ENCODE measurements at places on chromosomes 1 and 21.
A peak's percentile ranks its signal among the peaks of the same experiment; 100 is the strongest.

- DNase-seq, result no peak
These were observed 62.2 kb downstream of the ZFYVE9 start for GRCh38 chr1:52203935-52204625.

GRCh38 chr1:220905650-220906560 is 26.7 kb downstream of the HLX start:
- DNase-seq, result no peak

GRCh38 chr1:82813386-82813785 is 1012.7 kb downstream of the ADGRL2 start:
- DNase-seq, result no peak

DNA sequence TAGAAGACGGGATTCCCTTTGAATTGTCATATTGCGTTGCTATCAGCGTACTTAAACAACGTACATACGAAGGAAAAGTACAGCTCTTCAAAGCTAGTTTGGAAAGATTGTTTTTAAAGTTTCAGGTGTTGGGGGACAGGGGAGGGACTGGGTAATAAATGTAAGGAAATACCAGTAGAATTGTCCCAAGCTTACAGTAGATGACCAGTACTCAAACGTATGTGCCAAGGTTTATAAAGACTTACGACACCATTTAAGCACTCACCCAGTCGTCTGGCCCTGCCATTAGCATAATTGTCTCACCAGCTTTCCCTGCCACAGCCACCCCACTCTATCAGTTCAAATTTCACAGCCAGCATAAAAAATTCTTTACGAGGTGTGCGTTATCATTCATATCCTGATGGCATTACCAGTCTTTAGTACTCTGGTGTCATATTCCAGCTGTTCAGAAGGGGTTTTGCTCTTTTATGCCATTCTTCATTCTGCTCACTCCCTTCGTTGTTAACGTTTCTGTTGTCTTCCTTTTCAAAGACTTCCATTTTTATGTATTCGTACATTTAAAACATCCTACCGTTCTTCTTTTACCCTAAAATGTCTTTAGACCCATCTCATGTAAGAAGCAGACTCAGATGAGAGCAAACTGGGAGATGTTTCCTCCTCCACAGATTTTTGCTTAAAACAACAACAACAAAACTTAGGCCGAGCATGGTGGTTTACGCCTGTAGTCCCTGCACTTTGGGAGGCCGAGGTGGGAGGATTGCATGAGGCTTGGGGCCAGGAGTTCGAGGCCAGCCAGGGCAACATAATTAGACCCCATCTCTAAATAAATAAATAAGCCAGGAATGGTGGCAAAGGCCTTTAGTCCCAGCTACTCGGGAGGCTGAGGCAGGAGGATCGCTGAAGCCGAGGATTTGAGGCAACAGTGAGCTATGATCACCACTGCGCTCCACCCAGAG is 1.0 kb upstream of the HP1BP3 start:
- DNase-seq, result no peak

DNA sequence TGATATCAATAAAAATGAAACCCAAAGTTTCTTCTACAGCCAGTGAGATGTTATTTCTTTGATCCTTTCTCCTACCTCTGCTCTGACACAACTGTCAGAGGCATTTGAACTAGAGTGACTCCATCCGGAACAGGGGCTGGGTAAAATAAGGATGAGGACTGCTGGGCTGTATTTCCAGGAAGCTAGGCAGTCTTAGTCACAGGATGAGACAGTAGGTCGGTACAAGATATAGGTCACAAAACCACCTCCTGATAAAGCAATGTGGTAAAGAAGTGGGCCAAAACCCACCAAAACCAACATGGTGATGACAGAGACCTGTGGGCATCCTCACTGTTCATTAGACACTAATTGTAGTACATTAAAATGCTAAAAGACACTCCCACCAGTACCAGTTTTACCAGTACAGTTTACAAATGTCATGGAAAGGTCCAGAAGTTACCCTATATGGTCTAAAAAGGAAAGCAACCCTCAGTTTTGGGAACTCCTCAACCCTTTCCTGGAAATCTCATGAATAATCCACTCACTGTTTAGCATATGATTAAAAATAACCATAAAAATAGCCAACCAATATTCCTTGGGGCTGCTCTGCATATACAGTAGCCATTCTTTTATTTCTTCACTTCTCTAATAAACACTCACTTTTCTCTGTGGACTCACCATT is 96.7 kb downstream of the GABPA start:
- DNase-seq, result no peak

DNA sequence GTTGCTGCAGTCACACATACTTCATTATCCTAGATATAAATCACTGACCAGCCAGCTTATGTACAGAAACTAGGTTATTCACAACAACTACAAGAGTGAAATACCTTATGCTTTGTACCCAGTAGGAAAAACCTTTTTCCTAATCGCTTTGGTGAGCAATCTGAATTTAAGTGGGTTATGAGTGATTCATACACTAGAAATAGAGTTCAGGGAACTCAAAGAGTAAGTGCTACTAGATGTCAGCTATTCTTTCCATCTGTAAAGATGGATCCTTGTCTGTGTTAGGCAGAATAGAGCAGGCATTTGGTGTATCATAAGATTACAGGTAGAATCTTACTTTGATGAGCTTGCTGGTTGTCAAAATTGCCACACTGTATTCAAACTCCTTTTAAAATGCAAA is 101.9 kb downstream of the ZNF644 start:
- no peak for DNase-seq

- peak; percentile 79 for DNase-seq
These were observed 717 bp upstream of the BATF3 start for GRCh38 chr1:212700223-212700891.

DNA sequence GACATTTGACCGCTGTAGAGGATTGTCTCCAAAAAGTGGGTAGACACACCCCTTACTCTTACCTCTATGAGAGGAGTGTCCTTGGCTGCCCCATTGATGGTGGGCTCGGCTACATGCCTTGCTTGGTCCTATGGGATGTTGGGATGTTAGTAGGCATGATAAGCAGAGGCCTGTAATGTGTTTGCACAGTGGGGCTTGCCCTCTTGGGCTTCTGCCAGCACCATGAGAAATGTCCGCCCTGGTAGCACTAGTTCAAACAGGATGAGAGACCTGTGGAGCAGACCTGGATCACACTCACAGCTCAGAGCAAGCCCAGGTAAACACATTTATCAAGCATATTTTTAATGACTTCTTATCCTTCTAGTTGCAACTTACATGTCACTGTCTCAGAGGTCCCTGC is 54.2 kb downstream of the SH3GLB1 start:
- DNase-seq, result no peak

- no peak for DNase-seq
These were observed 127.7 kb upstream of the AJAP1 start for GRCh38 chr1:4526747-4527146.

DNA sequence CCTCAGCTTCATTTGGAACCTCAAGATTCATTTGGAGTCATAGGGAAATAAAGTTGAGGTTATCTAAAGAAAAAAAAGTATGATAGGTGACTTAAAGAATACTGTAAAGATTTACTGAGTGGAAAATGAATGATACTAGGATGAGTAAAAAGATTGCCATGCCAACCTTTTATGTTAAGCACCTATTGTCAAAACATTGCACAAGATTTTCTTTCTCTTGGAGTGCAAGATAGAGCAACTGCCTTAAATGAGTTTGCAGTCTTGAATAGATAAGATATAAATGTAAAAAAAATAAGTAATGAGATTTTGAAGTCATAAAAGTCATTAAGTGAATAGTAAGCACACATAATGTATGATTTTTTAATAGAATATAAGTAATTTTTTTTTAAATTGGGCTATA is 5.1 kb upstream of the ANGPTL1 start:
- DNase-seq, result no peak

- no peak for DNase-seq
These were observed 122.7 kb downstream of the FASLG start for GRCh38 chr1:172781513-172782140.

DNA sequence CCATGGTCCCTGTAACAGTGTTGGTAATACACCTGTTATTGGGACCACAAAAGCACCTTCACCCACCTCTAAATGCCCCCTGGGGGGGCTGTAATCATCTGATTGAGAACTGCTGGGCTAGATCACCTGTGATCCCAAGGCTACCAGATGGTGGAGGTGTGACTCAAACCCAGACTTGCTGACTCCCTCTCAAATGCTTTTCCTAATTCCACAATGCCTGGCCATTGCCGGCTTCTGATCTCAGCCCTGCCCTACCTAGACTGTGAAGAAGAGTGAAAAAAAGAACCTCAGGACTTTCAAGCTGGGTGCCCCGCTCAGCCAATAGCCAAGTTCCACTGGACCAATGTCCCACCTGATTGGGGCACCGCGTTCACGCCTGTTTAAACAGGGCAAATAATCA is 9.6 kb downstream of the TMEM9 start:
- DNase-seq, result peak; percentile 0

GRCh38 chr1:3899754-3900149 is 320 bp downstream of the C1orf174 start:
- no peak for DNase-seq

DNA sequence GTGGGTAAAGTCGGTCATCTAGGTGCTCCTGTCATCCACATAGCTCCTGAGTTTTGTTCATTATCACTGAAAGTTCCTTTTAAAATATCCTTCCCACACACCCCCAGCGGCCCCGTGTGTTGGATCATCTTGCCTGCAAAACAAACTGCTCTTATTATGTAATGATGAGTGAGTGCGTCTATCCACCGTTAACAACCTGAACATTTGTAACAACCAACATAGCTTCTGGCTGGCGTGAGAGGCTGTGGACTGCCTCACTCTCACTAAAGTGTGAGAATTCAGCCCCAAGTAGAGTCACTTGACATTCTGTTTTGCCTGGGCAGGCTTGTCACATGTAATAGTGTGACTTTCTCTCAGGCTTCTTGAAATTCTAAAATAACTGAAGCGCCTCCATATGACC is 14.5 kb upstream of the KCNA2 start:
- no peak for DNase-seq

DNA sequence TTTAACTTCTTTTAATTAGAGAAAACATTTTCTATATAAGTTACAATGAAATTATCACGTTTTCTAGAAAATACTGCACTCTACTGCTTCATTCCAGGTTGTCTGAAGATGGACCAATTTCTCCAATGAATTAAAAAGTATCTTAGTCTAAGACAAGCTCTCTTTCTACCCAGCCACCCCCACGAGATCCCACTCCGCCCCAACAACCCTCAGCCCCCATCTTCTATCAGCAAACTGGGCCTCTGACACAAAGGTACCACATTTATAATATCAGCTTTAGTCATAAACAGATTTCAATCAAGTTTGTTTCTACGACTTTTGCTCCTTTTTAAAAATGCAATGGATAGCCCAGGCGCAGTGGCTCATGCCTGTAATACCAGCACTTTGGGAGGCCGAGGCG is 117.8 kb downstream of the RERE start:
- DNase-seq, result no peak

GRCh38 chr1:184911103-184911745 is 63.1 kb downstream of the NIBAN1 start:
- DNase-seq, result no peak

- DNase-seq, result no peak
These were observed 23.0 kb downstream of the ERICH3 start for GRCh38 chr1:74650561-74650960.

DNA sequence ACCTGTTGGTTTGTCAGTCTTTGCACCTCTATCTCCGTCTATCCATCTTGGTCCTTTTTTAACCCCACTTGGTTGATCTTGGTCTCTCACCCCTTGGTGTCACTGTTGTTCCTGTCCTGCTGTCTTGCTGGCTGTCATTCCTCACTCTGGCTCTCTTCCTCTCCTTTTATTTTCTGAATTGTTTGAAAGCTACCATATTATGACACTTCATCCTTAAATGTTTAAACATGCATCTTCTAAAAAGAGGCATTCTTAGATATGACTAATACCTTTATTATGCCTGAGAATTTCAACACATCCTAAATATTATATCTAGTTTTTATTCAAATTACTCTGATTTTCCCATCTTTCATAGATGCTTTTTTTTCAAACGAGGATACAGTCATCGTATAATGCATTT is 37.0 kb downstream of the BACH1 start:
- no peak for DNase-seq

- DNase-seq, result no peak
These were observed 211.1 kb downstream of the MRPL39 start for GRCh38 chr21:25396135-25396711.

GRCh38 chr1:156578055-156578454 is 1.5 kb upstream of the TTC24 start:
- no peak for DNase-seq

DNA sequence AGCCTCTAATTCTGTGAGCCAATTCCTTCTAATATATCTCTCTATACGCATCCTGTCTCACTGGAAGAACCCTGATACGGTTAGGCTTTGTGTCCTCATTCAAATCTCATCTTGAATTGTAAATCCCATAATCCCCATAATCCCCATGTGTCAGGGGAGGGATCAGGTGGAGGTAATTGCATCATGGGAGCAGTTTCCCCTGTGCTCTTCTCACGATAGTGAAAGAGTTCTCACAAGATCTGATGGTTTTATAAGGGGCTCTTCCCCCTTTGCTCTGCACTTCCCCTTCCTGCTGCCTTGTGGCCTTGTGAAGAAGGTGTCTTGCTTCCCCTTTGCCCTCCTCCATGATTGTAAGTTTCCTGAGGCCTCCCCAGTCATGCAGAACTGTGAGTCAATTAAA is 116.1 kb downstream of the MRPS6 start:
- no peak for DNase-seq

DNA sequence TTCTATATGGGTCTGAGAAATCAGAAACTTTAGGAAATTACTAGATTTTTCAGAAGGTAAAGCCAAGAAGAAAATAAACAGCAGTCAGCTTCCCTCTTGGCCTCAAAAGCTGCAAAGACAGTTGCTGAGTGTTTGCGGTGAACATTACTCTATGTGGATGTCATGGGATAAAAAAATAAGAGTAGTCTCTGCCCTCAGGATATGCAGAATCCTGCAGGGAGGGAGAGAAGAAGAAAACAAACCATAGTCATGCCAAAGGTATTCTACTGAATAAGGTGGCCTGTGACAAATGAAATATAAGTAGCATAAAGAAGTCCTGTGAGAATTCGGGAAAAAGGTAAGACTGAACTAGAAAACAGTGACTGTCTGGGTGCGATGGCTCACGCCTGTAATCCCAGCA is 19.0 kb downstream of the YARS1 start:
- no peak for DNase-seq

DNA sequence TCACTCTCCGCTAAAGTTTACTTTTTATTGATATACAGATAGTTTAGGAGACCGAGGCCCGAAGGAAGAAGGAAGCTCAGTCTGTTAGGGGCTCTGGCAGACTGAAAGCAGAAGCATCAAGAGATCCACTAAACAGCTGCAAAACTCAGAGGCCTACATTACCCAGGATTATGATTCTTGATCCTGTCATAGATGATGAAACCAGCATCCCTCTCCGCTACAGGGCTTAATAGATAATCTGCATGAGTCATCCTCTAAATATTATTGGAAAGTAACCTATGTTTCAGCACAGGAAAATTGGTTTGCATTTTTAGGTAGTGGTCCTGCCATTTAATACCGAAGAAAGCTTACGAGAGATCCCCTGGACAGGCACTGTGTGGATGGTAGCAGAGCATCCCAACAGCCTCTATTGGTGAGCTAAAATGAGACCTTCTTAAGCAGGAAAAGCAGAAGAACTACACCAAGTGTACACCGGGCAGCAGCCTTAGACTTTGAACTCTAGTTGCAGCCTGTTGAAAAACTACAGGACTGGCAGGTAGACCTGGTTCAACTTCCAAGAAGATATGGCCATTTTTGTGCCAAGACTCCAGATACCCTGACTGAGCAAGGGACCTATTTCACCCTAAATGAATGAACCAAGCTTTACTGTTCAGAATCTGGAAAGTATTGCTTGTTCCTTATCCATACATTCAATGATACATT is 6.8 kb downstream of the CASQ2 start:
- no peak for DNase-seq
